Thoracic aorta (tissue), 2 donors: ENCODE measurements at places on chromosomes 13 and 19.

GRCh38 chr13:112818698-112819045 lies 128.8 kb downstream of the ATP11A start:
- DNase-seq = no peak

GRCh38 chr19:6499052-6499790 lies 2.9 kb downstream of the TUBB4A start:
- DNase-seq = no peak

DNA sequence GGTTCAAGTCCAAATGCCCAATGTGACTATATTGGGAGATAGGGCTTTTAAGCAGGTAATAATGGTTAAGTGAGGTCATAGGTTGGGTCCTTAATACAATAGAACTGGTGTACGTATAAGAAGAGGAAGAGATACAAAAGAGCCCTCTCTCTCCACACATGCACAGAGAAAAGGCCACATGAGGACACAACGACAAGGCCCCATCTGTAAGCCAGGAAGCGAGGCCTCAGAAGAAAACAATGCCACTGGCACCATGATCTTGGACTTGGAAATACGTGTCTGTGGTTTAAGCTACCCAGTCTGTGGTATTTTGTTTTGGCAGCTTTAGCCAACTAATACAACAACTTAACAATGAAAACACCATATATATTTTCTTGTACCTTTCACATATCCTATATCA lies 23.4 kb upstream of the RFC3 start:
- no peak for DNase-seq

GRCh38 chr13:114282041-114282670 lies 755 bp downstream of the UPF3A start:
- peak; percentile 6 for DNase-seq

- no peak for DNase-seq
Measured at GRCh38 chr13:30128591-30128990, 178.8 kb downstream of the KATNAL1 start.

DNA sequence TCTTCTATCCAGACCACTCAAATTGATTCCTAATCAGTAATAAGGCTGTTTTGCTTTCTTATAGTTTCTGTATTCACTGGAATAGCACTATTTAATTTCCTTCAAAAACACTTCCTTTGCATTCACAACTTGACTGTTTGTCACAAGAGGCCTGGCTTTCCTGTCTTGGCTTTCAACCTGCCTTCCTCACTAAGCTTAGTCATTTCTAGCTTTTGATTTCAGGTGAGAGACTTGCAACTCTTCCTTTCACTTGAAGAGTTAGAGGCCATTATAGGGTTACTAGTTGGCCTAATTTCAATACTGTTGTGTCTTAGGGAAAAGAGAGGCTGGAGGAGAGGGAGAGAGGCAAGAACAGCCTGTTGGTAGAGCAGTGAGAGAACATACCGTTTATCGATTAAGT lies 47.0 kb downstream of the SACS start:
- DNase-seq = no peak

GRCh38 chr19:52307275-52307674 lies 10.3 kb downstream of the ZNF480 start:
- DNase-seq = no peak

DNA sequence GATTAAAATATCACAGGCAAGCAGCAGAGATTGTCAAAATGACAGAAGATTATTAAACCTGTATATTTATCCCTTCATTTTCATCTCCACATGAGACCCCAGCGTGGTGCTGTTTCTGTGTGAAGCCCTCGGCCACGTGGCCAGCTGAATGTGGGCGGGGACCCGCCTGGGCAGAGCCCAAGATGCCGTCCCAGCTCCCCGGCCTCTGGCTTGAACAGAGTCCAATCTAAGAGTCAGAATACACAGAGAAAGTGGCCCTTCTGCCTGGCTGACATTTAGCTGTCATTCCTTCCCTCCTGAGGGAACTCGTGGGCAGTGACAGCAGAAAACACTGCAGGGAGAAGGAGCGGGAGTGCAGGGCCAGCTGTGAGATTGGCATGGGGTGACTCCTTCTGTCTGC lies 34.9 kb upstream of the UQCRFS1 start:
- no peak for DNase-seq

- no peak for DNase-seq
Measured at GRCh38 chr13:21897161-21897560, 226.3 kb downstream of the FGF9 start.

- DNase-seq = no peak
Measured at GRCh38 chr13:98438246-98439125, 138.4 kb downstream of the STK24 start.

DNA sequence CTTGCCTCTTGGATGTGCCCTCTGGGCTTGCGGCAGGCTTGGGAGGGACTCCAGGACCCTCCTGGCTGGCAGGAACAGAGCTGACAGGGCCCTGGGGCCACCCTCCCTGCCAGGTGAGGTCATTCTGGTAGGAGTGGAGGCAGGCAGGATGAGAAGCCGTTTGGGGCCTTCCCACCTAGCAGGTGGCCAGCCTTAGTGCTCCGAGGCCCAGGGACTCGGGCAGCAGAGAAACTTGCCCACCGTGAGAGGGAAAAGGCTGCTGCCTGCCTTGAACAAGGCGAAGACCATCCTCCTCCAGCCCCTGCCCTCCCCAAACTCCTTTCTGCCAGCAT lies 8.5 kb downstream of the RFX1 start:
- DNase-seq = no peak

GRCh38 chr13:41019578-41020347 lies 647 bp upstream of the ELF1 start:
- no peak for DNase-seq

DNA sequence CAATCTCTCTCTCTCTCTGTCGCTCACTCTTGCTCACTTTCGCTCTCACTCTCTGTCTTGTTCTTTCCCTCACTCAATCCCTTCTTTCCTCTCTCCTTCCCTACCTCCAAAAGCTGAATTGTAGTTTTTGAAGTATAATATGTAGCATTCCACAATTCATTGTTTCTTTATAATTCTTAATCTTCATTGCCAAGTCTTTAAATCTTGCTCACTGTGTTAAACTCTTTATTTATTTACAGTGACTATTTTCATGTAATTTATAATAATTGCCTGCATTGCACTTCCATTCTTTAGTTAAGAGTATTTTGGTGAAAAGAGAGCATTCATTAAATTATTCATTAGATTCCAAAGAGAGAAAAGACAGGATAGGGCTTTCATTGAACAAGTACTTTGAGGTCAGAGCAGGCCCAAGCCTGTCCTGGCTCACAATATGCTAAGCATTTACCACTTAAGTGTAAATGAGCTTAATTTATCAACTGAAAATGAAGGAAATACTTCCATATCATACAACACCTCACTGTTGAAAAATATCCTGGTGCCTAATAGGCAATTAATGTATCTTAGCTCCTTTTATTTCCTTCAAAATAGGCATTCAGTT lies 257.4 kb upstream of the SLITRK1 start:
- DNase-seq = no peak

GRCh38 chr13:43782686-43783085 lies 4.1 kb downstream of the ENOX1 start:
- DNase-seq = no peak

- no peak for DNase-seq
Measured at GRCh38 chr13:41995946-41996345, 35.0 kb upstream of the VWA8 start.

GRCh38 chr13:36183901-36184300 lies 30.5 kb downstream of the SOHLH2 start:
- no peak for DNase-seq

GRCh38 chr13:22220151-22221135 lies 549.6 kb downstream of the FGF9 start:
- DNase-seq = no peak

- DNase-seq = no peak
Measured at GRCh38 chr19:5958074-5958850, 19.7 kb downstream of the RANBP3 start.

DNA sequence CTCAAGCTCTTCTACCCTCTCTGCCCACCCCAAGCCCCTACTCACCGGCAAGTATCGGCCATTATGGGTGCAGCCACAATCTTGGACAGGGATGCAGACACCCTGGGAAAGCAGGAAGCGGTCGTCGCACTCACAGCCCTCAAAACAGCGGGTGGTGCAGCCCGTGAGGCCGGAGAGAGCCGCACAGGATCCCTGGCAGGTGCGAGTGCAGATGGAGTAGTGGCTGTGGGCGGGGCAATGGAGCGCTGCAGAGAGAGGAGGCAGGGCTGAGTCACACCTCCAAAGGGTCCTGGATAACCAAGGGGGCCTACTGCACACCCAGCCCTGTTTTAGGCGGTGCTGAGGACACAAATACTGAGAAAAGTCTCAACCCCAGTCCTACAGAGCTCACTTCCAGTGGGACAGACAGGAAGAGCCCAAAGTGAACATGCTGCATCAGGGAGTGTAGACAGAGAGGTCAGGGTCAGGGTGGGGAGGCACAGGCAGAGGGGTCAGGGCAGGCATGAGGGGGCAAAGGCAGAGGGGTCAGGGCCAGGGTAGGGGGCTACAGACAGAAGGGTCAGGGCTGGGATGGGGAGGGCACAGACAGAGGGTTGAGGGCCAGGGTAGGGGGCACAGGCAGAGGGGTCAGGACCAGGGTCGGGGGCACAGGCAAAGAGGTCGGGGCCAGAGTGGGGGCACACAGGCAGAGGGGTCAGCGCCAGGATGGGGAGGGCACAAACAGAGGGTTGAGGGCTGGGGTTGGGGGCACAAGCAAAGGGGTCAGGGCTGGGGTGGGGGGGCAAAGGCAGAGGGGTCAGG lies 24.2 kb upstream of the FBL start:
- DNase-seq = no peak

DNA sequence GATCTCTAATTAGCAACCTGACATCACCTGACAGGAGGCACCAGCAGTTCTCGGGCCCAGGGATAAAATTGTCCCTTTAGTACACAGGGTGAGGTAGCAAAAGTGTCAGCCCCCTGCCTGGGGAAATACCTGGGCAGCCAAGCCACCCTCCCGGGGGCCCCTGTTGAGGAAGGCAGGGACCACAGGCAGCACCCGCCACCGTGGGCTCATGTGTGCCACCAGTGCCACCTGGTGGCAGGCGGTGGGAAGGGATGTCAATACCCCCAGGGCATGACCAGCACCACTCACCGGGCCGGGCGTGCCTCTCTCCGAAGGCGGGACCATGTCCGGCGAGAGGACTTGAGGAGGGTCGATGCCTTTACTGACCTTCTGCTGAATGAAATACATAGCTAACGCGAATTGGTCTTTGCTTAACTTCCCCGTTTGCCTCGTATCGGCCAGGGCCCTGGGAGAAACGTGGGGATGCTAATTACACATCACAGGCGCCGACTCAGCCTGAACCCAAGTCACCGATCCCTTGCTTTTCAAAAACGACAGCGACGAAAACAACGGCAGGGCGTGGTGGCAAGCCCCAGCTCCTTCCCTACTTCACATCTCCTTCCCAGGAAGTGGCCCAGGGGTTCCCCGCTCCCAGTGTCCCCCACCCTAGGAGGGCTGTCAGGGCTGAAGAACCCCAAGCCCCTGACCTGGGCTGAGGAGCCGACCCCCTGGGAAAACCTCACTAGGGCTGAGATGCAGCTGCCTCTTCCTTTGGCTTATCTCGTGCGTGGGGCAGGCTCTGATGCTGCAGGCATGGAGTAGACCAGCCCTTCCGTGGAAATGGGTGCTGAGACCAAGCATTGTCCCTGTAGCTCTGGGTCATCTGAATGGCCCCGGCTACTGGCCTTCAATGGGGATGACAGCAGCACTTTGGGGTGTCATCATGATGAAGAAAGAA lies 53.8 kb downstream of the EPS15L1 start:
- DNase-seq = no peak

- DNase-seq = no peak
Measured at GRCh38 chr19:15323496-15324235, 8.7 kb downstream of the BRD4 start.

DNA sequence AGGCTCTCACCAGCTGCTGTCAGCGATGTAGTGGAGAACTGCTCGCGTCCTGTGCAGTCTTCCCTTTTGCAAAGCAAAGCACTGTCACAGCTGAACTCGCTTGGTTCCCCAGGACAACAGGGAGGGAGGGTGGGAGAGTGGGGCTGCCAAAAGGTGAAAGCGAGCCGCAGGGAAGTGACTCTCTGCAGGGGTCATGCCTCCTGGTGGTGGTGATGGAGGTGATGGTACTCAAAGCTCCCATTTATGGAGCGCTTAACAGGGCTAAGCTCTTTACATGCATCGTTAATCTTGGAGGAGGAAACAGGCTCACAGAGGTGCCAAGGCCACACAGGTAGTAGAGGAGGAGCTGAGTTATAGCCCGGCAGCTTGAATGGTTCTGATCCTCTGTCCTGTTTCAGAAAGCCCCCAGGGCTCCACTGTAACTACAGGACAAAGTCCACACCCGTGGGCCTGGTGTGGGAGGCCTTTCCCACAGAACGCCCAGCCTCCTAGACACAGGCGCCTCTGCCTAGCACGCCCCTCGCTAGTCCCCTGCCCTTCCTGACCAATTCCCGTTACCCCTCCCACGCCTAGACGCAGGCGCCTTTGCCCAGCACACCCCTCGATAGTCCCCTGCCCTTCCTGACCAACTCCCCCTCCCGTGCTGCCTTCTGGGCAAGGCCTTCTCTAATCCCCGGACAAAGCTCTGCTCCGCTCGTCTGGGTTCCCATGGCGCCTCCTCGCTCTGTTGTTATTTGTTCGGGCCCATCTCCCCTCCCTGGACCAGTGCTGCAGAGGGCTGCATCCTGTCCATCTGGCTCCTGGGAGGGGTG lies 10.7 kb downstream of the PPP1R37 start:
- DNase-seq = no peak

GRCh38 chr19:58182577-58182988 lies 278 bp upstream of the ZNF274 start:
- no peak for DNase-seq

DNA sequence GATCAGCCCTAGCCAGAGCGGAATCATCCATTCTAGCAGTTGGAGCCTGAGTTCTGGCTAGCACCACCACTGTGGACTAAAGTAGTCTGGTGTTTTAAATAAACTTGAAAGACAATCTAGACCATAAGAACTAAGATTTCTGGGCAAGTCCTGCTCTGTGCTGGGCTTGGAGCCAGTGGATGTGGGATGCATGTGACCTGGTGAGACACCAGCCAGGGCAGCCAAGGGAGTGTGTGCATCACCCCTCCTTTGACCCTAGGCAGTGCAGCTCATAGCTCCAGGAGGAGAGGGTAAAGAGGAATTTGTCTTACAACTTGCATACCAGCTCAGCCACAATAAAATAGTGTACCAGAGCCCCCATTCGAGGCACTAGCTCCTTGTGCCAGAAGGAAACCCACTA lies 21.0 kb downstream of the ITGBL1 start:
- no peak for DNase-seq

- DNase-seq = no peak
Measured at GRCh38 chr13:39283072-39283471, 244.8 kb downstream of the NHLRC3 start.

GRCh38 chr13:107900775-107901174 lies 314.6 kb downstream of the LIG4 start:
- DNase-seq = no peak

- DNase-seq = no peak
Measured at GRCh38 chr13:39773833-39774232, 118.4 kb downstream of the COG6 start.

- DNase-seq = no peak
Measured at GRCh38 chr13:107289540-107289939, 721.6 kb upstream of the ARGLU1 start.
